ENCODE measurements at places on chromosomes 5 and 9.

DNA sequence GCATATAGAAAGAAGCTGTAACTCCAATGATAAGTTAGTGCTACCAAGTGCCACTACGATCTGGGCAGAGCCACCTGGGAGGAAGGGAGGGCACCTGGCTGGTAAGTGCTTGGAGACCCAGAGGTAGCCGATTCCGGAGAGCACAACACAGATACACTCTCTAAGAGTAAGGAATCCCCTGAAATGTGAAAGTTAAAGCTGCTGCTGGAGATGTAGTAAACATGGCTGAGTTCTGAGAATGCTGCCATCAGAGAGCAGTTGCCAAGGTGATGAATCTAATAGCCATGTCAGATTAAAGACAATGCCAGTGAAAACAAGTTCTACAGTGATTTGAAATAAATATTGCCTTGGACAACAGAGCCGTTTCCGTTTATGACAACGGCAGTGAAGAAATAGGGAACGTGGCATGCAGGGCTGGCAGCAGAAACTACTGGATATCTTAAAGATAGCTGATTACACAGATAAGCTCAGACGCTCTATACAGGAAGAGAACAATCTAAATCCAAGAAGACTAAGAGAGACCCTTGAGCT, 561.2 kb upstream of the C9orf72 start:
- DNase-seq: no peak

DNA sequence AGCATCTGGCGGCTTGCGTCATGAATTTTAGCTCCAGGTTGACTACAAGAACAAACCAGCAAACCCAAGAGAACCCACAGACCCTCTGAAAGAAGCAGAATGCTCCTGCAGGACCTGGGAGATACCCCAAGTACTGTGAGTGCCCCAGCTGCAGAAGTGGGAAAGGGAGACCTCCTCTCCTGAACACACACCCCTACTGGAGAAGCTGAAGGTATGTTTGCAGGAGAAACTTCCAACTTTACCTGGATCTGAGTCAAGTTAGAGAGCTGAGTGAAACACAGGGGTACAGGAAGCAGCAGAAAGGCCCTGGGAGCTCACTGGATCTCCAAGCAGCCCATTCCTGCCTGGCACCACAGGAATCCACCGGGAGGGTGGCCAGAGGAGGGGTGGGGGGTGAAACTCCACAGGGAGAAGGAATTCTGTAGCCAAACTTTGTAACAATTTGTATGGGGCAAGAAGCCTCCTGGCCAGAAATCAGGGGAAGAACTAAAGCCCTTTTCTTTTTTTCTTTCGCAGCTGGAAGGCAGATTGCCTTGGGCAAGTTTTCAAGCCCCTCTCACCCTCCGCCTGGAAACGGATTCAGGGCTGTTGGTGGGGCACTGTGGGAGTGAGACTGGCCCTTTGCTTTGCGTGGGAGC, 576.2 kb downstream of the BNC2 start:
- no peak for DNase-seq

- DNase-seq: no peak
Observed at GRCh38 chr5:10885026-10885425, 124.0 kb upstream of the DAP start.

DNA sequence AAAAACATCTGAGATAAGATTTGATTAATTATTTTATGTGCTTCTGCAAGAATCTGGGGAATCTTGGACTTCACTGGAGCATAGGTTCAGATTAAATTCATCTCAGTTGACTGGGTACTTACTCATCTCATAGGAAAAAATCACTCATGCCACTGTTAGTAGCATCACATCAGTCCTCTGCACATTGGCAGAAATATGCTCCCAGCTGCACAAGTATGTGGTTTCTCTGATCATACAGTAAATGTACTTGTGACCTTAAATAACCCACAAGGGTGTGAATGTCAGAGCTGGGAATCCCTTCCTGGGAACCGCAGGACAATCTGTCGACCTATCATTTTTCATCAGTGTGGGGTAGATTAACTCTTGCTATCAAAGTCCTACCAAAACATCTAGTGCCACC, 203.7 kb upstream of the SLC24A2 start:
- DNase-seq: no peak

- no peak for DNase-seq
Observed at GRCh38 chr5:29231154-29231553, 1962.3 kb upstream of the CDH6 start.

GRCh38 chr9:74742792-74743730, 144.7 kb downstream of the TRPM6 start:
- no peak for DNase-seq

DNA sequence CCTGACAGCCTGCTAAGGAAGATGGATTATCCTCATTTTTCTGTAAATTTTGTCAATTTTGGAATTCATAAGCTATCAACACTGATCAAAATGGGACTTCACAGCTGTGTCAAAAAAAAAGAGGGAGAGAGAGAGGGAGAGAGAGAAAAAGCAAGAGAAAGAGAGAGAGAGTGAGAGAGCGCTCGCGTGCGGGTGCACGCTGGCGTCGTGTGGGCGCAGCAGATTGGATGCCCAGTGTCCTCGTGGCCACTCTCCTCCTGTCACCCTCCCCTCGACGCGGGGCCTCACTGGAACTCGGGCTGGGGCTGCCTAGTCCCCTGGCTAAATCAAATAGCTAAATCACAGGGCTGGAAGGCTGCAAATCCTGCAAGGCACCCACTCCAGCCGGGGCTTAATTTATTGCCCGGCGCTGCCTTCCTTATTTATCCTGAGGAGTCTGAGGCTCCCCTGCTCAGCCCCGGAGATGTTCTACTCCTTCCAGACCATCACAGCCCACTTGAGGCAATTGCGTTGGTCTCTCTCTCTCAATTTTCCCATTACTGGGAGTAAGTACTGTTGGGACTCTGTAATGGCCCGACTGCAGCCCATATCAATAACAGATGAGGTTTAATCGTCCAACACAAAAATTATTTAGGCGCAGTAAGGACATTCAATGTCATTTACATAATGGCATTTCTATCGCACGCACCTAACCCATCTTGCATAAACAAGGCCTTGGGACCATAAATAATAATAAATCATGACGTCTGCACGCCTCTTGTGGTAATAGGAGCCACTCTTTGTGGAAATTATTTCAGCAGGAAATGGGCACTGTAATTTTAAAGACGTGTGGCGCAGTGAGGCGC, 94.2 kb downstream of the PAX5 start:
- DNase-seq: no peak

DNA sequence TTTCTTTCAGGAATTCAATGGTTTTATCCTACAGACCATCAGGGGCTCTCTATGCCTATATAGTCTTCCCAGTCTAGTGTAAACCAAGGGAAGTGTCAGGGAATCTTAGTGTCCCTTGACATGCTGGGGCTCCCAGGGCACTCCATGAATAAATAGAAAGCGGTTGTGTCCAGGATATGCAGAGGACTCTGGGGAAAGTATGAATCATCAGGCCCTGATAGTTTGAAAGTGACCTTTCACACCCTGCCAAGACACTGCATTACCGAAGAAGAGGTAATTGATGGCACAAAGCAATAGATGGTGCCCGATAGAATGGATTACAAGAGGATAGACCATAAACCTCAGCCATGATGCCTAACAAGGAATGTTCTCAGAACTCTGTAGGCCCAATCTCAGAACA, 163.3 kb upstream of the DAPK1 start:
- no peak for DNase-seq

All from stimulated activated CD4-positive, alpha-beta T cell treated with anti-CD3 and anti-CD28 coated beads, Interleukin-15, amount 100 ng/mL, for 1 hour (primary cell).